Activated naive CD4-positive, alpha-beta T cell treated with anti-CD3 and anti-CD28 coated beads, Interleukin-2, amount 50 U/mL, for 72 hours (primary cell): ENCODE measurements at places on chromosomes 3 and 15. TPM values are rescaled to one million over a fixed set of nuclear protein-coding genes. Genes with fewer than 3 reads are reported as not detected.
A peak's percentile ranks its signal among the peaks of the same experiment; 100 is the strongest.

DNA sequence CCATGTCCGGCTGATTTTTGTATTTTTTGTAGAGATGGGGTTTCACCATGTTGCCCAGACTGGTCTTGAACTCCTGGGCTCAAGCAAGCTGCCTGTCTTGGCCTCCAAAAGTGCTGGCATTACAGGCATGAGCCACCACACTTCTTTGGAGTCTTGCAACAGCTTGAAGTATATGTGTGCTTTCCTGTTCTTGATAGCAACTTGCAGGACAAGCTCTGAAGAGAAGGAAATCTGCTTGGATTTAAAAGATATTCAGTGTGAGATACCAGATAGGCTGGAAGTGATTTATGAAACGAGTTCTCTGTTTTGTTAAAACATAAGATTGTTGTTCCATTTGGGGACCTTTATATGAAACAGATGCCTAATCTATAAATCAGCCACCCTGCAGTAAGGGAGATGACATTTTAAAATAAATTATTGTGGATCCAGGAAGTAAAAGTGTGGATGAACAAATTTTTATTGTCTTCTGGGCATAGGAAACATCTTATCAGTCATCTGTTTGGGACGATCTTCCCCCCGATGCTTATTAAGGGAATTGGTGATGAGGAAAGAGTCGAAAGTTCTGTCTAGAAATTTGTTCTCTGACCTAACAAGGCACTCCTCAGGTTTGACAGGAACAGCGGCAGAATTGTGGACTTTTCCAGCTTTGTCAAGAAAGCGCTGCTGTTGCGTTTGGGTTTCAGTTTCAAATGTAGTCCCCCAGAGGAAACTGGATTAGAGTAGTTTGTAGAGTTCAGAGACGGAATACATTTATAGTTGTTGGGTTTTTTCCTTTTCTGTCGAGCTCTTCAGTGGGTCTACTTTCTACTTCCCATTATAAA, 53.7 kb upstream of the MAGI1 start:
- no peak for DNase-seq

DNA sequence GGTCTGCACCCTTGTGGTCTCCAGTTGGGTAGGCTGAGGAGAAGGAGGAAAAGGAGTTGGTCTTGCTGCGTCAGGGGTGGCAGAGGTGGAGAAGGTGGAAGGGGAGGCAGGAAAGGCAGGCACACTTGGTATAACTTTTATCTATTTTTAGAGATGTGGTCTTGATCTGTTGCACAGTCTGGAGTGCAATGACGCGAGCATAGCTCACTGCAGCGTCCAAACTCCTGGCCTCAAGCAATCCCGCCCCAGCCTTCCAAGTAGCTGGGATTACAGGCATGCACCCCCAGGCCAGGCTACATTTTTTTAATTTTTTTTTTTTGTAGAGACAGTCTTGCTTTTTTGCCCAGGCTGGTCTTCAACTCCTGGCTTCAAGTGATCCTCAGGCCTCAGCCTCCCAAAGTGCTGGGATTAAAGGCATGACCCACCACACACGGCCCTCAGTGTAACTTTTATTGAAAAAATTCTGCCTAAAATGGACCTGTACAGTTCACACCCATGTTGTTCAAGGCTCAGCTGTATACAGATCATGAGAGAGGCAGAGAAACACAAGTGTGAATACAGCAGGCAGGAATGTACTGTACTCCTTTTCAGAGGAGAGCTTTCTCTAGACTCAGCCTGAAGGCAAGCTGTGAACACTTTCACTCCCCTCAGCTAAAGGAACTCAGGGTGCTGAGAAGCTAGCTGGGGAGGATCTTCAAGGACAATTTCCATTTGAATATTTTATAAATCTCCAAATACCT, 2.1 kb upstream of the RHOV start:
- DNase-seq: no peak

DNA sequence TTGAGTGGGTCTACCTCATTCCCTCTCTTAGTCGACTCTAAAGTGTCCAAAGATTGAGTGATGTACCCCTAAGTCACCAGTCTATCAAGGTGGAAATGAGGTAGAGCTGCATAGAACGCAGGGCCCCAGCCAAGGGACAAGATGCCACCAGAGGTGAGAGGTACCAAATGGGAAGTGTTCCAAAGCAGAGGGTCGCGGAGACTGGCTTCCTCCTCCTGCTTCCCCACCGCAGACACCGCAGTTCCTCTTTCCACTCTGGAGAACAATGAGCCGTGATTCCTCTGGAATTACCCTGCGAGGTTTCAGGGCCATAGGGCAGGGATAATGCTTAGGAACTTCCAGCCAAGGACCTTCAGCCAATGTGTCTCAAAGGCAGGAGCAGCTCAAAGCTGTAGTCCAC, 55.8 kb downstream of the DAPK2 start:
- no peak for DNase-seq

DNA sequence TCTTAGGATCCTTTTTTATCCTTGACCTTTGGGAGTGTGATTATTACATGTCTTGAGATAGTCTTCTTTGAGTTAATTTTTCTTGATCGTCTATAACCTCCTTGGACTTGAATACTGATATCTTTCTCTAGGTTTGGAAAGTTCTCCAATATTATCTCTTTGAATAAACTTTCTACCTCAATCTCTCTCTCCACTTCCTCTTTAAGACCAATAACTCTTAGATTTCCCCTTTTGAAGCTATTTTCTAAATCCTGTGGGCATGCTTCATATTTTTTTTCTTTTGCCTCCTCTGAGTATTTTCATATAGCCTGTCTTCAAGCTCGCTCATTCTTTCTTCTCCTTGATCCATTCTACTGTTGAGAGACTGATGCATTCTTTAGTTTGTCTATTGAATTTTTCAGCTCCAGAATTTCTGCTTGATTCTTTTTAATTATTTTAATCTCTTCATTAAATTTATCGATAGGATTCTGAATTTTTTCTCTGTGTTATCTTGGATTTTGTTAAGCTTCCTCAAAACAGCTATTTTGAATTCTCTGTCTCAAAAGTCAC, 12.1 kb downstream of the USF3 start:
- no peak for DNase-seq

The SLC22A14 gene
- not detected for total RNA-seq

- no peak for DNase-seq
Observed at GRCh38 chr3:48016301-48016973, at the start of gene MAP4. MAP4 (minus strand) TSS chr3:48016416; CDS start chr3:47998860, 17,556 bp downstream.

The SLC27A2 gene
- total RNA-seq: 20.1 TPM

GRCh38 chr3:195103623-195104022, 167.3 kb downstream of the XXYLT1 start:
- DNase-seq: no peak

DNA sequence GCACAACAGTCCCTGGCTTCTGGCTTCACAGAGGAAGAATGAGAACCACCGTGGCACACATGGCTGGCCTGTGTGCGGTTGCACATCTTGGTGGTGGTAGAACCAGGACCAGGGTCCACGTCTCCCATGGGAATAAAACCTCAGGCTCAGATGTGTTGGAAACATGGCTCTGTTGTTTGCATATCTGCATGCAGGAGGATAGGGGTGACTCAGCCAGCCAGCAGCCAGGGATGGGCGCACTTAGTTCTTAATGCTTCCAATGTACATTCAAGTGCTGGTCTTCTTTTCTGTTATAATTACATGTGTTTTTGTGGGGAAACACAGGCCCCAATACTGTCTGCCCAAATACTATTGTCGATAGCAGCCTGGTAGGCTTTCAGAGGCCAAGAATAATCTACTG, 35.8 kb upstream of the BCL2L10 start:
- DNase-seq: no peak

The LRRC2 gene
- not detected for total RNA-seq

The MESP1 gene
- 3.0 TPM for total RNA-seq

- no peak for DNase-seq
Observed at GRCh38 chr3:181808053-181808452, 96.3 kb downstream of the SOX2 start.

The PCCB gene
- total RNA-seq: 45.0 TPM

The COL8A1 gene
- 0.07 TPM for total RNA-seq

DNA sequence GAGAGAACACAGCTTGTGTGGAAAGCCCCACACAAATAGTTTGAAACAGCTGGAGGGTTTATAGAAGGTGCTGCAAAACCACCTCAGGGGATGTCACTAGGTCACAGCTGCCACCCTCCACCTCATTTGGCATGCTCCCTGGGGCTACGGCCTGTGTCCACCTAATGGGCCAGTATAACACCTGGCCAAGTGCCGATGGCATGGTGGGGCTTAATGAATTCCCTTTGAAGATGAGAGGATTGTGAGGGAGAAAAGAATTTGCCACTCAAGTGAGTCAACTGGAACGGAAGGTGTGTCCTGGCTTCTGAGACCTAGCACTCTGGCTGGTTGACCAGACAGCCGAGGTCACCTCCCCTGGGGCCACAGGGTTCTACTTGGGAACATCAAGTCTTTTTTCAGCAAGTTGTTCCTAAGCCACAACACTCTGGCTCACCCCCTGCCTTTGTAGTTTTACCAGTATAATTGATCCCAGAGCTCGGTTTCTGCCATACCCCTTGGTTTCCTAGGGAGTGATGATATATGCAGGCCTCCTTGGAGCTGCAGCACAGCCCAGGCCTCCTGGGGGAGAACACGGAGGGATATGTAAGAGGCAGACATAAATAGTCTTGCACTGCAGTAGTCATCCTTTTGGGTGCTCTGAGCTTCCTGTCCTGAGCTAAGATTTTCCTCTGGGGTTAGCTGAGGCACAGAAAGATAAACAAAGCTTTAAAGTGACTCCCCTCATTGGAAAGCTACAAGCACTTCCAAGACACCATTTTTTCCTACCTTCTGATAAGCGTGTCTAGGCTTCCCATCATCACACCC, 178.2 kb upstream of the LPP start:
- DNase-seq: no peak

The RETNLB gene
- total RNA-seq: not detected

GRCh38 chr15:51971375-51972133, at the start of gene LEO1:
LEO1 (minus strand) TSS chr15:51971778; CDS start chr15:51971745, 33 bp downstream.
- DNase-seq: peak; percentile 87

The NR1I2 gene
- total RNA-seq: 0.82 TPM

The TM4SF18 gene
- total RNA-seq: not detected

The NBEAL2 gene
- 122 TPM for total RNA-seq

GRCh38 chr3:159174715-159175692, 373.1 kb downstream of the MFSD1 start:
- DNase-seq: no peak

- no peak for DNase-seq
Observed at GRCh38 chr15:89998923-89999675, 2.0 kb upstream of the ZNF710 start.

DNA sequence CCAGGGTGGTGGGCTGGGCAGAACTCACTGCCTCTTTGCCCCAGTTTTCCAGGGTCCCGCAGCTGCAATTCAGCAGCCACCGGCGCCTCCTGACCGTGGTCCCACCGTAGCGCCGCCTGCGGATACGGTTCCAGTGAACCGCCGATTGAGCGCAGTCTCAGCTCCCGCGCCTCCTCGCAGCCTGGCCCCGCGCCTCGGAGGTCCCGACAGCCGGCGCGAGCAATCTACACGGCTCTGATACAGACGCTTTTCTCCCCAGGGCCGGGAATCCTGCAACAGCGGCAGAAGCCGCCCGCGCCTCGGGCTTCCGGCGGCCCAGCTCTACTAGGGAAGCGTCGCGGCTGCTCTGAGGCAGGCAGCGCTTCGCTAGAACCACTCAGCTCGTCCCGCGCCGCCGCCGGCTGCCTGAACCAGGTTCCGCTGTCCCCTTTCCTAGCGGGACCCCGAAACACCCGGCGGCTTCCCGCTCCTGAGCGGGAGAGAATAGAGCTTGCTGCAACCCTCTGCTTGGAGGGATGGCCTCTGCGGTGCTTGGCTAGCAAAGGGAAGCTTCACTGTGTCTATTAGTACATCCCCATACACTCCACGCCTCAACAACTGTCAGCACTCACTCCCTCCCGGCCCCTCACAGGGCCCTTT, 3.1 kb downstream of the FOXL2NB start:
- DNase-seq: peak; percentile 52

The MNS1 gene
- 0.47 TPM for total RNA-seq

DNA sequence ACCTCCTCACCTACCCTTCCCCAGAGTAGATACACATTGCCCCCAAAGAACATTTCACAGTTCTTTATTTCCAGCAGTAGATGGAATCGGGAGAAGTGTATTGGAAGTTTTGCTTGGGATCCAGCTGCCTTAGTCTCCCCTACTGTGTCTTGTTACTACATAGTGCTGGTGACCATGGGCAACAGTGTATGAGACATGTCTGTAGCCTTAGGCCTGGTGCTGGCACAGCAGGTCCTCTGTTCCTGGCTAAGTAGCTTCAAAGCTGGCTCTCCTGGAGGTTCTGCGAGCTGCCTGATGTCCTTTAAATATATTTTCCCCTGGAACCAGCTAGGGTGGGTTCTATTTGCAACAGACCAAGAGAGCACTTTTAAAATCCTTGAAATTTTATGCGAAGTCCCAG, 174.7 kb downstream of the THSD4 start:
- DNase-seq: no peak

DNA sequence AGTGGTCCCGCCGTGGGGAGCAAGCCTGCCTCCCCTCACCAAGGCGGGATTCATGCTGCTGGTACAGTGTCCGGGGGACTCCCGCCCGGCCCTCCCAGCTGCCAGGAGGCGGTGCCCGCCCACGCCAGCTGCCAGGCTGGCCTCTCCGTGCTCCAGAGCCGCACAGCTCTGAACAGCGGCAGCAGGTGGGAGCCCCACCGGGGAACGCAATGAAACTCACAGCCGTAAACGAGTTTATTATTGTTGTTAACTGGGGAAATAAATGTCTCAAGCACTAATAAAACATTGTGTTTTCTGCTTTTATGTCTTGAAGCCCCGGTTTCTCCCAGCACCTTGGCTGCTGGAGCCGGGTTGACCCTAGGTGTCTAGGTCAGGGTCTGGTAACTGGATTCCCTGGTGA, 317.7 kb upstream of the TLE3 start:
- DNase-seq: no peak

GRCh38 chr3:56408761-56409196, 59.5 kb downstream of the ERC2 start:
- DNase-seq: no peak

GRCh38 chr3:52257911-52258310, 12.4 kb downstream of the PPM1M start:
- no peak for DNase-seq

The NLGN1 gene
- total RNA-seq: not detected
